AG10803 (cell line): ENCODE measurements at places on chromosomes 5 and 9.

GRCh38 chr5:74201334-74202081, 439.0 kb downstream of the ENC1 start:
- peak; percentile 16 for DNase-seq

DNA sequence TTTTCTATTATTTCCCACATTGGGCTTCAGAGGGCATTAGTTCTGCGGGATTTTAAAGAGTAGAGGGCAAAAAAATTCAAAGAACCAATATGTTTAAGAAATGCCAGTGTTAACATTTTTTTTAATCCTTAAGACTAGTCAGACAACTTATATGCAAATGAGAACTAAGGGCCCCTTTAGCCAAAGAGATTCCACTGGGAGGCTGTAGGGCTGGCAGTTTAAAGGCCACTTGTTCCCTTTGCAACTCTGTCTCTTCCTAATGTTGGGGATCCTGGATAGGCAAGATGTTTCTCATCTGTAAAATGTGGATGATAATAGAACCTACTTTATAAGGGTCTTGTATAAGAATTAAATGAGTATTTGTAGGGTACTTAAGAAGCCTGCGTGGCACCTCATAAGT, 1395.9 kb downstream of the PTPRD start:
- no peak for DNase-seq

DNA sequence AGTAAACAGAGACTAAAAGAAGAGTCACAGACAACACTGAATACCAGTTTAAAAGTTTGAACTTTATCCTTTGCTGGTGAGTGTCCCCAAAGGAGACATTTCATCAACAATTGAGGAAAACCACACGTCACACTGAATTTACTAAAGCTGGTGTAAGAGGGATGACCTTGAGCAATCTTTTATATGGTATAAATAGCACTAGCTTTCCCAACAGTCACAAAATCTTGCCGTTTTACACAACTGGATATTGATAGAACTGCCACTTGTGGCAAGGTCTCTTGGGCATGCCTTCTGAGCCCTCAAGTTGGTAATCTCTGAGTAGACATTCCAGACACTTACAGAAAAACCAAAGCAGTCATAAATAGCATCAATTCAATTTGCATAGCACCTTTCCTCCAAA, 311.5 kb upstream of the TARS1 start:
- DNase-seq, result peak; percentile 74

DNA sequence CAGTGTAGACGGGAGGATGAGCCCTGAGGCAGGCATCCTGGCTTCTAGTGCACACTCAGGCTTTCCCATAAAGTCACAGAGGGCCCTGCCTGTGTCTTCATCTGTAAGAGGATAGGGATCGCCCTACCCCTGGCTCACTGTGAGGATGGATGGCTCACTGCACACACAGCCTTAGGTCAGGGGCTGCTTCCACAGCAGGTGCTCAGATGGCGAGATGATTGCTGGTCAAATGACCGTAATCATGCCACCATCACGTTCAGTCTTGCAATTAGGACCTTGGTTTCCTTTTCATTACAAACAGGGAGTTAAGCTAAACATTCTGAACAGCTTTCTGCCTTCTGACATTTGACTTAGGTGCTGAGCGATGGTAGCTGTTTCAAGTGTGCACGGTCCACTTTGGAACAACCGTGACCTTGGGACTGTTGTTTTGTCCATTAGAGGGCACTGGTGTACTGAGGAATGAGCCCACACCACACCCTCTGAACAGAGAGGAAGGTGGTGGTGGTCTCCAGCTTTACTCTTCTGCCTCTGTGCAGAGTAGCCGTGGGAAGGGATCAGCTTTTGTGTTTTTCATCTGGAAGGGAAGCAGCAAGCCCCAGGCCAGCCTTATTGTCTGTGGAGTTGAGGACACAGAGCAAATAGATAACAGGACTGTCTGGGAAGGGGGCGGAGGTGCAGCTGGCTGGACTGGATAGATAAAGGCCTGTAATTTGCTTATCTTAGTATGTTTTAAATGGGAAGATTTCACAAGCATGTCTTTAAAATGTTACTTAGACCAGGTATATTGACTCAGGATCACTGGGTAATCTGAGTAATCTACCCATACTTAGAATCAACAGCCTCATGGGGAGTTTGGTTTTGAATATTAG, 183.1 kb downstream of the TRIO start:
- no peak for DNase-seq

GRCh38 chr9:135229701-135230385, 142.4 kb downstream of the OLFM1 start:
- DNase-seq, result no peak

GRCh38 chr5:80579050-80579449, 9.0 kb upstream of the ANKRD34B start:
- no peak for DNase-seq

DNA sequence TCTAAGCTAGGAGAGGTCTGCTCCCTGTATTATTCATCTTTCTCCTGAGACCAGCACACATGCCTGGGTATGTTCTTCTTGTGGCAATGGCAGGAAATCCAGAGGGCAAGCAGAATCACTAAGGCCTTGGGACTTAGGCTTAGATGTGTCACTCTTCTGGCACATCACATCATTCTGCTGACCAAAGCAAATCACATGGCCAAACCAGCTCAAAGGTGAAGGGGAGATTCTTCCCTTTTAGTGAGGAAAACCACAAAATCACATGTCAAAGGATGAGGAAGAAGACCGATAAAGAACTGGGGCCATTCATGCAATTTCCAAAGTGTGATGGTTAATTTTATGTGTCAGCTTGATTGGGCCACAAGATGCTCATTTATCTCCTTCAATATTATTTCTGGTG, 5.7 kb upstream of the AGGF1 start:
- DNase-seq, result no peak

DNA sequence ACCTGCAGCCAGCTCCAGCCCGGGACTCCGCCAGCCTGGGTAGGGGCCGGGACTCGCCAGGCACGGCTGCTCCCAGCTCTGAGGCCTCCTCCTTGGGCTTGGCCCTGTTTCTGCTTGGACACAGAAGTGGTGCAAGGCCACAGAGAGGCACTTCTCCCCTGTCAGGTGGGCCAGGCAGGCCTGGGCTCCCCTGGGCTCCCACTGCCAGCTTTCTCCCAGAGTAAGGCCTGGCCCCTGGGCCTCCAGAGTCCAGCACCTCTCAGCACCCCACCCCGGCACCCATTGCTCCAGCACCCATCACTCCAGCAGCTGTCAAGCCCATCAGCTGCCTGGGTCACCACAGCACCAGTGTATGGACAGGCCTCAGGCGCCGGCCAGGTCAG, 71.1 kb upstream of the LRRTM2 start:
- no peak for DNase-seq

GRCh38 chr9:36415822-36416525, 15.9 kb upstream of the RNF38 start:
- no peak for DNase-seq

GRCh38 chr9:100432736-100433135, 5.8 kb downstream of the MSANTD3 start:
- DNase-seq, result no peak

DNA sequence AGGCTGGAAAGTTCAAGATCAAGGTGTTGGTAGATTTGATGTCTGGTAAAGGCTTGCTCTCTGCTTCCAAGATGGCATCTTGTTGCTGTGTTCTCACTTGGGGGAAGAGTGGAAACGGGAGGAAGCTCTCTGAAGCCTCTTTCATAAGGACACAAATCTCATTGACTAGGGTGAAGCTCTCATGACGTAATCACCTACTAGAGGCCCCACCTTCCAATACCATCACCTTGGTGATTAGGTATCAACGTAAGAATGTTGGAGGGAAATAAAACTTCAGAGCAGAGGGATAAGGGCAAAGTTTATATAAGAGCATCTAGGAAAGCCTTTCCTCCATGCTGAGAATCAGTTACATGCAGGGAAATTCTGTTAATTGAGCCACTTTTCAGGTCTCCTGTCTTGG, 15.4 kb upstream of the KLF9 start:
- no peak for DNase-seq

GRCh38 chr9:107172979-107173347, 110.1 kb upstream of the RAD23B start:
- DNase-seq, result no peak

GRCh38 chr5:52811067-52811749, 23.5 kb downstream of the ITGA1 start:
- DNase-seq, result peak; percentile 85
